ENCODE measurements at places on chromosomes 3 and 15. TPM values are rescaled to one million over a fixed set of nuclear protein-coding genes. Genes with fewer than 3 reads are reported as not detected.

The GP9 gene
- total RNA-seq = not detected

GRCh38 chr15:44706946-44707636 is 4.0 kb downstream of the PATL2 start:
- H3K4me1 ChIP-seq = peaks cover 17% of the 10 kb centered on the region
- H3K27me3 ChIP-seq = no peaks in the 10 kb centered on the region
- H3K4me3 ChIP-seq = no peak overlapping the region

- peaks cover 24% of the 10 kb centered on the region for H3K4me1 ChIP-seq
- no peak for DNase-seq
- peaks cover 45% of the 10 kb centered on the region for H3K36me3 ChIP-seq
- H3K27ac ChIP-seq = no peak overlapping the region
Measured at GRCh38 chr3:59749291-59749690, 699.5 kb upstream of the CFAP20DC start.

The RGMA gene
- total RNA-seq = 0.11 TPM

DNA sequence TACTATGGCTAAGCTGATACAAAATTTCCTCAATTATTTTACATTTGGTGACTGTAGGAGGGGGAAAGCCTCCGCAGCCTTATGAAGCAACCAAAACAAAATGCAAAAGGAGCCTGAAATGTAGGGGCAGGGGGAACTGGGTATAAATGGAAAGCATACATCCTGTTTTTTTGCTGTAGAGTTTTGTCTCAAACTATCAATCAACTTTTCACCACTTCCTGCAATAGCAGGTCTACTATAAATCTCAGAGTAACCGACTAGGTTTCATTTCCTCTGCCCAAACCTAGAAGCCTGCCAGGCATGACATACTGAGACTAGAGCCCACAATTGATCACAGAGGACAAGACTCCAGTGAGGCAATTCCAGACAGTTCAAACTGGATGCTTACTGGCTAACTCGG is 91.3 kb downstream of the SHQ1 start:
- H3K4me1 ChIP-seq = peaks cover 66% of the 10 kb centered on the region
- H3K4me3 ChIP-seq = no peak overlapping the region
- peaks cover 23% of the 10 kb centered on the region for H3K36me3 ChIP-seq
- H3K27me3 ChIP-seq = no peaks in the 10 kb centered on the region

DNA sequence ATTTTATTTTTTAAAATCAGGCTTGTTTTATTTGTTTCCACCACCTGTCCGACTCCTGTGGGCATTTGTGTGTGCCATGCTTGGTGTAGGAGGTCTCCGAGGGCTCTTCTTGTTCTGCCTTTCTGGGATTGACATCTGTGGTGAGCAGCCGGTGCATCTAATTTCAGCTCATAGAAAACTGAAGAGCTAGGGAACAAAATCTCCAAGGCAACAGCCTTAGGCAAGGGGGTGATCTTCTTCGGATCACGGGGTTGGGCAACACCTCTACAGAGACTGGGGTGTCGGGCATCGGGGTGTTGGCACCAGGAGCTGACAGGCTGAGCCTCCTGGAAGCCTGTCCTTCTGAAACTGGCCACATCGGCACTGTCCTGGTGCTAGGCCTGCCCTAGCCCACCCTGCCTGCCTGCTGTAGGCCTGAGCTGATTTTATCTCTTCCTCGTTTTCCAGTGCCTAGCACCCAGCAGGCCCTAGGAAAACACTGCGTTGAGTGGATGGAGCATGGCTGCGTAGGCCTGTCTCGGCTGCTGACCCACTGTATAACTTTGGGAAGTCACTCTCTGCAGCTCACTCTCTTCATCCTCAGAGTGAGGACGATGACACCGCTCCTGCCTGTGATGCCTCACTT is 10.3 kb downstream of the CHCHD6 start:
- DNase-seq = no peak
- no peaks in the 10 kb centered on the region for H3K36me3 ChIP-seq
- H3K4me1 ChIP-seq = peaks cover 4% of the 10 kb centered on the region
- no peaks in the 10 kb centered on the region for H3K27me3 ChIP-seq
- no peak overlapping the region for H3K27ac ChIP-seq
- no peak overlapping the region for H3K4me3 ChIP-seq

DNA sequence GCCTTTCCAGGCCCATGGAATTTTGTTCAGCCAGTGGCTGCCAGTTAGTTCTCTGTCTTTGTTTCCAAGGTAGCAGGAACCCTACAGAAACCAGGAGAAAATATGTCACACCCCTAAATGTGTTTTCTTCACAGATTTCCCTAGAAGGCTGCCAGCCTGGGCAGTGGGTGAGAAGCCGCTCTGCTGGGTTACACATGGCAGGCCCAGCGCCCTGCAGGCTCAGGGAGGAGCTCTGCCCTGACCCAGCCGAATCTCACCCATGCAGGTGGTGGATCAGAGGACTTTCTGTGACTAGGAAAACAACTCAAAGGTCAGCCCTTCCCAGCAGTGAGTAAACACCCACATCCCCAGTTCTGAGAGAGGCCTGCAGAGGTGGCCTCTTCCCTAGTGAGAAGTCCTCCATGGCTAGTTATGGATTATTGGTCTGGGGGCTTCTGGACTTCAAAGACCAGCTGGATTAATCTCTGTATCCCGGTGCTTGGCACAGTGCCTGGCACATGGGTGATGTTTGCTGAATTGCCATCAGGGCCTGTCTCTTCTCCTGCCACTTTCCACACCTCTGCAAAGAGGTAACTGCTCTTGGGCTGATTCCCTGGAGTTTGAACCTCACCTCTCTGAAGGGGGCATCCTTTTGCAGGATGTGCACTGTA is 34.7 kb upstream of the BDH1 start:
- H3K4me1 ChIP-seq = peaks cover 4% of the 10 kb centered on the region
- no peaks in the 10 kb centered on the region for H3K27me3 ChIP-seq
- H3K27ac ChIP-seq = no peak overlapping the region

The SH3GL3 gene
- not detected for total RNA-seq

DNA sequence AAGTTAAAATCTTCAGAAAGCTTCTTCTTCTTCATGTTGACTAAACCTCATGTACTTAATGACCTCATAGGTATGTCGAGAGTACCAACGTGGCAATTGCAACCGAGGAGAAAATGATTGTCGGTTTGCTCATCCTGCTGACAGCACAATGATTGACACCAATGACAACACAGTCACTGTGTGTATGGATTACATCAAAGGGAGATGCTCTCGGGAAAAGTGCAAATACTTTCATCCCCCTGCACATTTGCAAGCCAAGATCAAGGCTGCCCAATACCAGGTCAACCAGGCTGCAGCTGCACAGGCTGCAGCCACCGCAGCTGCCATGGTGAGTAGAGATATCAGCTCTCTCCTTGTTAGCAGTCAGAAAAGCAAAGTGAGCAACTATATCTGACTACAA is 176.5 kb downstream of the MBNL1 start:
- H3K4me3 ChIP-seq = no peak overlapping the region
- peaks cover 28% of the 10 kb centered on the region for H3K36me3 ChIP-seq
- no peaks in the 10 kb centered on the region for H3K27me3 ChIP-seq
- H3K4me1 ChIP-seq = peaks cover 56% of the 10 kb centered on the region
- DNase-seq = peak; percentile 30
- H3K27ac ChIP-seq = peak overlapping the region; percentile 29

The ABI3BP gene
- total RNA-seq = not detected

The CHL1 gene
- total RNA-seq = not detected

- peaks cover 2% of the 10 kb centered on the region for H3K36me3 ChIP-seq
- peaks cover 7% of the 10 kb centered on the region for H3K27me3 ChIP-seq
- DNase-seq = no peak
Measured at GRCh38 chr15:66917904-66918448, 147.4 kb upstream of the SMAD3 start.

The ACKR2 gene
- total RNA-seq = 0.64 TPM

The TMEM45A gene
- total RNA-seq = 3.1 TPM

The GNAT1 gene
- not detected for total RNA-seq

DNA sequence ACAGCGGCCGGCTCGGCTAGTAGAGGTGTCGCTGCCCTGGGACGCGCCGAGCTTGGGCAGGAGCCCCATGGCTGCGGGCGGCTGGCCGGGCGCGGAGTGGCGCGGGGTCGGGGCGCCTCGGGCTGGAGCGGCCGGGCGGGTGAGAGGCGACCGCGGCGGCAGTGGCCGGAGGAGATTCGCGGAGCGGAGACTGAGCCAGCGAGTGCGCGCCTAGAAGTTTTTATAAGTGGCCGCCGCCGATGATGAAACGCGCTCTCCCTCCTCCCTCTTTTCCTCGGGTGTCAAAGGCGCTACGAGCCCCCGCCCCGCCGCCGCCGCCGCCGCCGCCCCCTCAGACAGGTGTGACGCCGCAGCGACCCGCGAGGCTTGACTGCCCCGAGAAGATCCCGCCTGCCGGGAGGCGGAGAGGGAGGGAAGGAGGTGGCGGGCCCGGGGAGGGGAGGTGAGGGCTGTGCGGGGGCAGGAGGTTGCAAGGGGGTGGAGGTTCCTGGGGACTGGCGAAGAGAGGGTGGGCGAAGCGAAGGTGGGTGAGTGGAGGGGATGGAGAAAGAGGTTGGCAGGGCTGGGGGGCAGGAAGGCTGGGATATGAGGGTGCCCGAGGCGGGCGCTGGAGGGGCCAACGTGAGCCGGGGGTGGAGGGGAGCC is at the start of gene SLCO2A1:
TSS of gene SLCO2A1 (minus strand) at position 192 of the 645 bp plus-strand sequence. CDS start at position 69, 123 bp downstream.
- no peaks in the 10 kb centered on the region for H3K36me3 ChIP-seq
- peak; percentile 54 for DNase-seq
- H3K27ac ChIP-seq = peak within 1 kb of the TSS; percentile 26
- peak within 1 kb of the TSS; percentile 56 for H3K4me3 ChIP-seq

DNA sequence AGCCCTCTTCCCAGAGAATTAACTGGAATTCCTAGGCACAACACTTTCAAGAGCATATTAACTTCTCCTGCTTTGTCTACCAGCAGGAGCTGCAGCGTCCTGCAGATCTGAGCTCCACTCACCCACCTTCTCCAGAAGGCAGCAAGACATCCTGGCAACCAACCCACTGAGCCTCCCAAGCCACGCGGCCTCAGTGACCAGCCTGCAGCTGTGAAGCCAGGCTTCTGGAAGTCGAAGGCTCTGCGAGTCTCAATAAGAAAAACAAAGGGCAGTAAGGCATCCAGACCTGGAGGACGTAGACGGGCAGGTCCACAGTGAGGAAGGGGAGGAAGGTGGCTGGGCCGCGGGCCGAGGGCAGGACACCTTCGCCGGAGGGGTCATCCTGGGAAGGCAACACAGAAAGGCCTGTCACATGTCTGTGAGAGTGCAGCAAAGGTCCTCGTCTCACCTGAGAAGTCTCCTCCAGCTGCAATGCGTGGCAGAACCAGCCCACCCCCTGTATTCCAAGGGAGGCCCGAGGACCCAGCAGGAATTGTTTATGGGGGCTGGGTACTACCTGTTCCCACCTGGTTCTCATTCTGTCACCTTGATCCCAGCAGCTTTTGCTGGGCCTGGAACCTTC is 36.2 kb downstream of the ZXDC start:
- H3K27me3 ChIP-seq = no peaks in the 10 kb centered on the region
- no peak overlapping the region for H3K4me3 ChIP-seq
- H3K36me3 ChIP-seq = peaks cover 19% of the 10 kb centered on the region
- no peak overlapping the region for H3K27ac ChIP-seq
- no peak for DNase-seq

GRCh38 chr3:73326396-73326795 is 264.9 kb downstream of the EBLN2 start:
- H3K27me3 ChIP-seq = peaks cover 10% of the 10 kb centered on the region
- no peaks in the 10 kb centered on the region for H3K4me1 ChIP-seq
- H3K27ac ChIP-seq = no peak overlapping the region
- no peak for DNase-seq
- H3K36me3 ChIP-seq = no peaks in the 10 kb centered on the region

The MEGF11 gene
- not detected for total RNA-seq

GRCh38 chr15:56077081-56077480 is 83.7 kb upstream of the NEDD4 start:
- DNase-seq = no peak
- H3K4me1 ChIP-seq = no peaks in the 10 kb centered on the region
- H3K27ac ChIP-seq = no peak overlapping the region
- no peak overlapping the region for H3K4me3 ChIP-seq

- no peak overlapping the region for H3K4me3 ChIP-seq
- peaks cover 24% of the 10 kb centered on the region for H3K36me3 ChIP-seq
- H3K27ac ChIP-seq = no peak overlapping the region
- no peaks in the 10 kb centered on the region for H3K27me3 ChIP-seq
- no peak for DNase-seq
Measured at GRCh38 chr3:17213102-17213501, 328.3 kb downstream of the PLCL2 start.

The SH2D7 gene
- not detected for total RNA-seq

The NSUN3 gene
- 15.4 TPM for total RNA-seq

DNA sequence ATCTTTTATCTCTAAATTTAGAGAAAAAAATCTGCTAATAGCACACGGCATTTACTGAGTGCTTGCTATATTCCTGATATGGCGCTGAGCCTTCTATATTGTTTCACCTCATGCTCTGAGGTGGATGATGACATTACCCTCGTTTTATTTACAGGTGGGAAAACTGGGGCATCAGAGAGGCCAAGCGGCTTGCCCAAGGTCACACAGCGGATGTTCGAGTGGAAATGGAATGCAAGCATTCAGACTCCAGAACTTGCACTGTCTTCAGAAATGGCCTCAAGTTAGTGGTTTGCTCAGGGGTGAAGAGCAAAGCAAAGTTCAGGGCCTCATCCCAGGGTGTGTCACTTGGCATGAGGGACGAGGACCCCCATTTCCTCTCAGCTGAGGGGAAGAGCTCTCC is 17.3 kb downstream of the EHD4 start:
- no peak overlapping the region for H3K27ac ChIP-seq
- peaks cover 15% of the 10 kb centered on the region for H3K4me1 ChIP-seq
- peaks cover 18% of the 10 kb centered on the region for H3K36me3 ChIP-seq

The CILP gene
- not detected for total RNA-seq

GRCh38 chr15:100106732-100107131 is 235.0 kb downstream of the ADAMTS17 start:
- H3K4me1 ChIP-seq = peaks cover 23% of the 10 kb centered on the region
- no peaks in the 10 kb centered on the region for H3K36me3 ChIP-seq
- no peak overlapping the region for H3K4me3 ChIP-seq
- H3K27ac ChIP-seq = no peak overlapping the region
- no peaks in the 10 kb centered on the region for H3K27me3 ChIP-seq

- no peak overlapping the region for H3K27ac ChIP-seq
- H3K4me3 ChIP-seq = no peak overlapping the region
- peaks cover 17% of the 10 kb centered on the region for H3K27me3 ChIP-seq
- peaks cover 10% of the 10 kb centered on the region for H3K4me1 ChIP-seq
Measured at GRCh38 chr3:110810356-110810755, 261.3 kb upstream of the NECTIN3 start.

- no peaks in the 10 kb centered on the region for H3K27me3 ChIP-seq
- no peak overlapping the region for H3K27ac ChIP-seq
- H3K4me3 ChIP-seq = no peak overlapping the region
- no peaks in the 10 kb centered on the region for H3K36me3 ChIP-seq
- DNase-seq = no peak
- peaks cover 71% of the 10 kb centered on the region for H3K4me1 ChIP-seq
Measured at GRCh38 chr15:99446565-99447496, 119.0 kb upstream of the MEF2A start.

The SHISA5 gene
- 68.8 TPM for total RNA-seq
